ENCODE measurements at places on chromosomes 5 and 9.
A peak's percentile ranks its signal among the peaks of the same experiment; 100 is the strongest.

- DNase-seq, result no peak
Observed at GRCh38 chr5:119878712-119879111, 249.4 kb downstream of the FAM170A start.

- DNase-seq, result no peak
Observed at GRCh38 chr9:109320331-109320741, 523 bp downstream of the EPB41L4B start.

GRCh38 chr5:9596824-9597223 lies 33.3 kb downstream of the TAS2R1 start:
- no peak for DNase-seq

DNA sequence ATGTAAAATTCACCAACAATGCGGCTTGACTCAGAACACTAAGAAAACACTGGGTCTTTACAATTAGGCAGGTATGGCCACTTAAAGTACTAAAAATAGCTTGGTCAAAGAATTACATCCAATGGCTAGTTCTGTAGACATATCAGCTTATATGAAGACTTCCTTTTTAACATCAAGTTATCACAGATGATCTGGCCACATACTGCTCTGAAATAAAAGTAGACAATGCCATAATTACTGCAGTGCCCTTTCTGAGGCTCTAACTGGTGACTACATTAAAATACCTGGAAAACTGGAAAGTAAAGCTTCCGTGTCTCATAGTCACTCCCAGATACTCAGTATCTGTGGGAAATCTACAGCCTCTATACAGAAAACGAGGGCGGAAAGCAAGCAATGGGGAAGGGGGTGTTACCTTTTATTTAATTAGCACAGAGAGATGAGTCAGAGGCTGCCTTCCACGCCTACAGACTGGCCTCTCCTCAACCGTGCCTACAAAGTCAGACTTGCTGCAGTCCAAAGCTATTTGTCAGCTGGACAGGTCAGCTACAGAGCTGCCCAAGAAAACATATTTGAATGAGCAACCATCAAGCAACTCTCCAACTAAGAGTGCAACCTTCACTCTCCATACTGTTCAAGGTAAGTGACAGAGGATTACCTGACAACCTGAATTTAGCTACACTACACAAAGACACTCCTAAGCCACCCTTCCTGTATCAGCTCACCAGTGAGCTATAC lies 8.7 kb downstream of the SERINC5 start:
- DNase-seq, result no peak

DNA sequence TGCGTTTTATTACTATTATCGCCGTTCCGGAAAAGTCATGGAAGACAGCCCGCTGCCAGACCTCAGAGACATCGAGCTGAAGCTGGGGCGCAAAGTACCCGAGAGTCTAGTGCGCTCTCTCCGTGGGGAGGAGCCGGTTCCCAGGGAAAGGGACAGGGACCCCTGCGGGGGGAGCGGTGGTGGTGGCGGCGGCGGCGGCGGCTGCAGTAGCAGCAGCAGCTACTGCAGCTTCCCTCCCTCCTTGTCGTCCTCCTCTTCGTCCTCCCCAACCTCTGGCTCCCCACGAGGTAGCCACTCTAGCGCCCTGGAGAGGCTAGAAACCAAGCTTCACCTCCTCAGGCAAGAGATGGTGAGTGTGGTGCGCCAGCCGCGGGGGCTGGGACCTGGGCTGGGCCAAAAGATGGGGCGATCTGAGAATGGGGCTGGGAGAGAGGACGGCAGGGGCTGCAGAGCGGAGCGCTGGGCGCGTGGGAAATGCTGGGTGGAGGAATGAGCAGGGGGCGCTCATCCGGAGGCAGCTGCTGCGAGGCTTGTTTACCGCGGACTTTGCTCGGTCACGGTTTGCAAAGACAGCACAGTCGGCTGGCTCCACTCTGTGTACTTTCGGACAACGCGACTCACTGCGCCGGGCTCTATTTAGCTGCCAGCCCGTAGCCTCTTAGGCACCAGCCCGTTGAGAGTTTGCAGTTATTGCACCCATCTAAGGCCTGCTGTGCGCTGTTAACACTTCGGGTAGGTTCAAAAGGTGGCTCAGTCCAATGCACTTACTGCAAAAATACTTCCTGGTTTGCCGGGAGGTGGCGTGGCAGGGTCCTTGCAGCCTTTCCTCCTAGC lies 1.1 kb downstream of the LURAP1L start:
- DNase-seq, result no peak

DNA sequence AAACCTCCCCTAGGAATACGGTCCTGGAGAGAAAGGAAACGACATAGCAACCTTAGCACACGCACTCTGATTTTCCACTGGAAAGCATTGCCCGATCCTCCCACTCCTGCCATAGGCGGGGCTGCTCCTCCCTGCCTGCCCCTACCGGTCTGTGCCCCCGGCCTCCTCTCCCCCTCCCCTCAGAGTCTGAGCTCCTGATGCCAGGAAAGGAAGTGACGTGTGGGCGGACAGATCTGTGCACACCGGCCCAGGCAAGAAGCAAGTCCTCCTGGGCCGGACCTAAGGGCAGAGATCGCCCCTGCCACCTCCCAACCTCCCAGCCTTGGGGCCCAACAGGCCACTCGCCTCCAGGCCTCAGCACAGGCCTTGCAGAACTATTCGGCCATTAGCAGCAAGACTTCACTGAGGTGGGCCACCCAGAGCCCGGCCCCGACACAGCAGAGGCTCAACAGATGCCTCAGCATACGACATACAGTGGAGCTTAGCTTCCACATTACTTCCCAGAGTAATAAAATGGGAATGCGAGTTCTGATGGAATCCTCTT lies 7.2 kb downstream of the NINJ1 start:
- no peak for DNase-seq

DNA sequence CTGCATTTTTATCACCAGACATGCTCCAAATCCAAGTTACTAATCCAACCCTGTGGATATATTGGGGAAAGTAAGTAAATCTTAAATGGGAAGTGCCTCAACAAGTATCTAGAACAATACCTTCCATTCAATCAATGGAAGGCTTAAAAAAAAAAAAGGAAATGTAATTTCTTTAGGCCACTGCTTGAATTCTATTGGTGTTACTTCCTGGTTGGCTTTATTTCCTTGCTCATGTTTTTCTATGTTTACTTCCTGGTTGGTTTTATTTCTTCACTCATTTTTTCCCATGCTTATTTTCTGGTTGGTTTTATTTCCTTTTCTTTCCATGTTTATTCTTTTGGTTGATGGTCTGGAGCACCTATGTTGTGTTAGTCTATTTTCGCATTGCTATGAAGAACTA lies 363.9 kb downstream of the KDM4C start:
- DNase-seq, result no peak

DNA sequence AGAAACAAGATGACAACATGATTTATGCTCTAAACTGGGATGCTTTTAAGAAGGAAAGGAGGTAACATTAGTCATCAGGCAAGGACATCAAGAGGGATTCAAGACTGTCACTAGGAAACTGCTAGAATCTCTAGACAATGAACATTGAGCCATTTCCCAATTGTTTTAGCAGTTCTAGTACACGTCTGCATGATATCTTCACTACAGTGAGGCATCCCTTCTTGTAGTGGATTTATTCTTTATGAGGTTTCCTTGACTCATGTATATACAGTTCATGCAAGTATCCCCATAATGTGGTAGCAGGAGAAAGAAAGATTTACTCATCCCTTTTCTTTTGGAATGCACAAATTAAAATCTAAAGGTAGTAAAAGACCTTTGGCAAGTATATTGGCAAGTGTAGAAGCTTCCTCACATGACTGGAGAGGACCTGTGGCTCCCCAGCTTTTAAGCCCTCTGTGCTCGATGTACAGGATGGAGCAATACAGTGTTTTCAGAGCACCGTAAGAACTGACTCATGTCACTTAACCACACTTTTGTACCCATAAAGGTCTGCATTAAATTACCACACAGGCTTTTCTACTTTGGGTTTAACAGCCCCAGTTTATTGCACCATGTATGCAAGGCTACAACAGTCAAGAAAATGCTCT lies 335.9 kb downstream of the SEMA5A start:
- no peak for DNase-seq

GRCh38 chr9:109629615-109630014 lies 131.5 kb upstream of the PTPN3 start:
- DNase-seq, result no peak

DNA sequence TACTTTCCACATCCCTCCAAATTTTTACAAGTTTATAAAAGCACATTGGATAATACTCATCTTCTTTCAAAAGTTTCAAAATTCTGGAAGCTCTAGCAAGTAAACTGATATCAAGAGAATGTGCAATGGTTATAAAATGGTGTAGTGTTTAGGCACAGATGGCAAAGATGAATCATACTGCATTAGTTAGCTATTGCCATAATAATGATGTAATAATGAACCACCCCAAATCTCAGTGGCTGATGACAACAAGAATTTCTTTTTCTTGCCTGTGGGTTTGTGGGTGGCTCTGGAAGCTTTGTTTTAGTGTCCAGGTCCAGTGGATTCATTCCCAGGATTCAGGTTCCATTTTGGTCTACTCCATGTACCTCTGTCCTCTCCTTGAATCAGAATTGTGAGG lies 319.0 kb downstream of the BRINP1 start:
- no peak for DNase-seq

DNA sequence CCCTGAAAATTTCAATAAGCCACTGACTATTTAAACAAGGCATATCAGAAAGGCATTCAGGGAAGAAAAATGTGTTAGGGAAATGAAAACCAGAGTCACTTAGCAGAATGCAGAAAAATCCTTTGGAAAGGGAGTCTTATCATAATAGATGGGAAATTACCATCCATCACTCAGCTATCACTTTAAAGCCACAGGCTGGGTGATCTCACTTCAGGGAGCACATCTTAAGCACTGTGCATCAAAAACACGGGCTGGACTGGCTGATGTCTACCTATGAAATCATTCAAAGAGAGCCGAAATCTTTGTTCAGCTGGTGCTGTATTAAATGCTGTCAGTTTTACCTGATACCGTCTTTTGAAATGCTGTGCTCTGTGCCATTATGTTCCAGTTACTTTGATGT lies 73.5 kb downstream of the C9orf57 start:
- no peak for DNase-seq

DNA sequence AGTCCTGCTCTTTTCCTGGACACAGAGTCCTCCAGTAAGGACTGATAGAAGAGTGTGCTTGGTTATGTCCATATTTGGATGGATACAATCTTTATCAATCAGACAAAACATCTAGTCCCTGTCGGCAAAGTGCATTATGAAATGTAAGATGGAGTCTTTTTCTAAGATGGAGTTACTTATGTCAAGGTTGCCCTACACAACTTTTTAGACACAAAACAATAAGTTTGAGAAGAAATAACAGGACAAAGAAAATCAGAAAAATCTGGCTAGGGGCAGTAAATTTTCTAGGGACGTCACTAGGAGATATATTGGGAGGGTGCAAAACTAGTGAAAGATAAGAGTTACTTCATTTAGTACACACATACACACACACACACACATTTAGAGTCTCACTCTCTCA lies 23.3 kb upstream of the SUB1 start:
- no peak for DNase-seq

- DNase-seq, result no peak
Observed at GRCh38 chr9:37471942-37472684, 6.9 kb upstream of the ZBTB5 start.

- DNase-seq, result peak; percentile 61
Observed at GRCh38 chr9:68999393-69000105, 14.4 kb downstream of the PRKACG start.

DNA sequence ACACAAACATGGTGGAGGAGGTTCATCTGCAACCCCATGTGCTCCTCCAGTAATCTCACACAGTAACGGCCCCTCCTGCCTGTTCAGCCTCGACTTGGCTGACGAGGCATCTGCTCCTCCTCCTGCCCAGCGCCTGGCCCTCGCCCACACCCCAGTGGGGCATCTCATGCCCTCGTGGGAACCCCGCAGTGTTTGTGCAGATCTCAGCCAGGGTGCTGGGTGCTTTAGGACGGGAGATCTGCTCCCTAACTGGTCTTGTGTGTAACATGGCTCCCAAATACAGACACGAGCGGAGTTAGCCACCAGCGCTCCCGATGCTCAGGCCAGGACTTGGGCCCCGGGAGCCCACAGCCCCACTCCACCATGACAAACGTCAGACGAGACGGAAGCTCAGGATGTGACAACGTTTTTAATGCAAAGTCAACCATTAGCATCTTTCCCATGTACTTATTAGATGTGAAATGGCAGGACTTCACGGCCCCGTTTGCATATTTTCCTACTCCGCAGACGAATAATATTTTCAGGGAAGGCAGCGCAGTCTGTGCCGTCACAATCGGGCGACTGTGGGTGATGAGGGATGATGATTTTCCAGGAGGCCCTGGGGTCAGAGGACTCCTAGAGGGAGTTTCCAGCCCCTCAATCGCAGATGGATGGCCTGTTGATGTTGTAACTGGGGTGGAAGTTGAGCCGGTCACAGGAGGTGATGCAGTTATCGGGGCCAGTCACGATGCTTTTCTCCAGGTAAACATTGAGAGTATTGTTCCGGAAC lies 5.5 kb upstream of the MRPS2 start:
- DNase-seq, result no peak

DNA sequence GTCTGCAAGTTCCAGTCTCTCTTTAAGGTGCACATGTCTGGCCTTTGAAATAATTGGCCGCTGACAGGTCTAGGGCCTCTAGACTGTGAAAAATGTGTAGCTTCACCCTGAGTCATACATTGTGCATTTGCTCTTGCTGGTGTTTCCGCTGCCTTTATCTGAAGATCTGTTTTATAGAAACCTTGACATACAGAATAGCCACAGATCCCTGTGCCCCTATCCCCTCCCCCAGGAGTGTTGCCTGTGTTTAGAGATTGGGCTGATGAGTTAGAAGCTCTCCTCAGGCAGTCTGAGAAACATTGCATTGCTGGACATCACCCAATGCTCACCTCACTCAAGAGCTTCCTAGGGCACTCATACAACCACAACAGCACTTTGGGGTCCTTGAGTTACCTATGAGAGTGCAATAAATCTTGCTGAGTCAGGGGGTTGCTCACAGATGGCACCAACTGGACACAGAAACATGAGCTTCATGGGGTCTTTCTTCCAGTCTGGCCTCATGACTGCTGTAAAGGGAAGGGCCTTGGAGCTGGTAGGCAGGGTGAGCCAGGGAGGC lies 3.8 kb upstream of the ZNF782 start:
- DNase-seq, result no peak

DNA sequence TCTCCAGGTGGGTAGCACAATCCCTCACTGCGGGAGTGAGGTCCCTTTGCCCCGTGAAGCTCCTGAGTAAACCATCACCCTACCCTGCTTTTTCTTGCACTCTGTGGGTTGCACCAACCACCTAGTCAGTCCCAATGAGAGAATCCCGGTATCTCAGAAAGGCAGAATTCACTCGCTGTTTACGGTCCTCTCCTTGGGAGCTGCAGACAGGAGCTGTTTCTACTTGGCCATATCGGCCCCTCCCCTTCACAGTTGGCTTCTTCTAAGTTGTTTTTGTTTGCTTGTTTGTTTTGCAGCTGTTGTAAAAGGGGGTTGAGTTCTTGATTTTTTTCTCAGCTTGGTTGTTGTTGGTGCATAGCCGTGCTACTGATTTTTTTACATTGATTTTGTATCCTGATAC lies 237.0 kb upstream of the RASA1 start:
- no peak for DNase-seq

- no peak for DNase-seq
Observed at GRCh38 chr9:94922098-94922607, 195.7 kb downstream of the AOPEP start.

DNA sequence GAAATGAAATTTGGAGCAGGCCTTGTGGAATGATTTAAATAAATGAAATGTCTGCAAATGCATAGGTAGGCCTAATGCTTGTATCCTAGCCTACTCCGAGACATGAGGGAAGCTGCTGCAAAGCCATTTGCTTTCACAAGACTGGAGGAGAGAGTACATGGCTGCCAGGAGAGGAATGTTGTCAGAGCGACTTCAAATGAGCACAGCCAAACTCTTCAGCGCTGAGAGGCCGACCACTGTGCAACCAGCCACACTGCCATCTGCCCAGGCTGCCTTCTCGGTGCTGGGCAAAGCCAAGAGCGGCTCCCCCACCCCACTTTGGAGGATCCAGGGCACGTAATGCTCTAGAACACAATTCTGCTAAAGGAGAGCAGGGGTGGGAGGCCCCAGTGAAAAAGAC lies 122.6 kb downstream of the RASEF start:
- DNase-seq, result no peak

Measured in activated CD4-positive, alpha-beta T cell treated with anti-CD3 and anti-CD28 coated beads for 24 hours (primary cell).